ENCODE measurements at places on chromosomes 11 and 22.

DNA sequence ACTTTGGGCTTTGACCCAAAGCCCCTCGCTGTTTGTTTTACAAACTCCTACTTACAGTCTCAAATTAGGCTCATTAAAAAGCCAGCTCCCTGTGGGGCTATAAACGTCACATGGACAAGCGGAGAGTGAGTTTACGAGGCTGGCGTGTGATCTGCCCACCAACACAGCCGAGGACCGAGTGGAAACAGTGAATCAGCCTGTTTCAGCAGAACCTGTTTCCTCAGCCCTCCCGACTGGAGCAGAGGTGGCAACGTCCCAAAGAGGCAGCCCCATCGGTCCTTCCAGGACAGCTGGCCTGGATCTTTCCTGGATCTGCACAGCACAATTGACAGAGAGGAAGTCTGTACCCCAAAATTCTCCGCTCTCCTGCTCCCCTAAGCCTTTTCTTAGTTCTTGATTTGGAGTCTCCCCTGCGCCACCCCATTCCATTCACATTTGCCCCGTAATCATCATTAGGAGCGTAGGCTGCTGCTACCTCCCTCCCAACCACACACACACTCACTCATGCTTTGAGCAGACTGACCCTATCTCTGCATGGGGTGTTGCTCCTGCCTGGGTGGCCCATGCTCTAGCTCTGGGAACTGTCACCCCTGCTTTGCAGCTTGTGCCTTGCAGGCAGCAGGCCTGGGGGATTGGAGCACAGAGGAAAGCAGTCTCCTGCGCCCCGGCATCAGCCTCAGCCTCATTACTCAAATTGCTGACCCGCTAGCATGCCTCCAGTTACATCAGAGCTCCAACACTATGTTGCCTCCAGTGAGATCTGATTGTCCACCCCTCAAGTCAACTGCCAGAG is 117.8 kb downstream of the NAT10 start:
- no peak for DNase-seq

- no peak for DNase-seq
These were observed 66.4 kb upstream of the OLFML1 start for GRCh38 chr11:7418906-7419305.

GRCh38 chr11:30388957-30389356 is 66.1 kb downstream of the ARL14EP start:
- no peak for DNase-seq

DNA sequence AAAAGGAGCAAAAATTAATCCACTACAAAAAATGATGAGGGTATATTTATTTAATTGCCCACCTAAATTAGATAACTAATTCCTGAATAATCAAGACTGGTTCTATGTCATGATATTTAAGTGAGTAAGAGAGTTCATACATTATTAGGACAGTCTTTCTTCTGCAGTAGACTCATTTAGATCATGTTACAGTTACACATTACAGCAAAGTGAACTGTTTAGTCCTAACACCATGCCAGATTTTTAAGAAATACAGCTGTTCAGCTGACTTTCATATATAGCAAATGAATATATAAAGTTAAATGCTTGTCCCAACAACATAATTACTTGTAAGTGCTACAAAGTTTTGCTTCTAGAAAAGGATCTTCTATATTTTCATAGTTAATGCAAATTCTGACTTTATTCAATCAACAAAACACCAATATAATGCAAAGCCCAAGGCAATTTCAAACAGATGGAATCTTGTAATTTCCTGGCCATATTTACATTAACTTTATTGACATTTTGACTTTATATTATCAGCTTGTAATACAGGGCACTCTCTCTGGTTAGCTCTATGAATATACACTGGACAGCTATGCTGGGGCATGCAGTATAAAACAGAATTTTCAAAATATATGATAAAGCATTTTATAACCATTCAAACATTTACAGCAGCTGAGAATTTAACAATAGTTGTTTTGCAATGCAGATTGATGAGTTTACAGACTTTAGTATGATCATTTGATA is 45.7 kb upstream of the TP53AIP1 start:
- no peak for DNase-seq

GRCh38 chr11:77191429-77191822 is 63.4 kb downstream of the MYO7A start:
- no peak for DNase-seq

GRCh38 chr22:48236261-48236660 is 1473.8 kb downstream of the TBC1D22A start:
- DNase-seq = no peak

GRCh38 chr11:128684549-128685401 is 9.1 kb upstream of the FLI1 start:
- no peak for DNase-seq

GRCh38 chr11:46352063-46352841 is 5.0 kb downstream of the DGKZ start:
- no peak for DNase-seq

- DNase-seq = no peak
These were observed 125.5 kb downstream of the SIK3 start for GRCh38 chr11:116972691-116973090.

DNA sequence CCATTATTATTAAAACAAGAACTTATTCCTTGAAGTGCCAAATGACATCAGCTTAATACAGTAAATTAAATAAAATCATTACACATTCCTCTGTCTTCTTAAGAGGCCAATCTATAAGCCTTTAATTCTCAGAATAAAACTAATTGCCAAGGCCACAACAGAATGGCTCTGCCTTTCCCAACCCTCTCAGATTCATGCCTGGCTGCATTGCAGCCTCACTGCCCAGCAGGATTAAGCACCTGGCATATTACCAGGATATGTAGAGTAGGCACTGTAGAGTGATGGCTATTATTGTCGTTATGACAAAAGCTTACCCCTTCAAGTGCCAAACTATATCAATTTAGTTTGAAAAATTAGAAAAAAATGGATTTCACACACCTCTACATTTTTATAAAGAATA is 9.4 kb upstream of the CALCA start:
- no peak for DNase-seq

GRCh38 chr11:119533921-119534736 is 111.2 kb upstream of the THY1 start:
- no peak for DNase-seq

- DNase-seq = no peak
These were observed 8.3 kb downstream of the WT1 start for GRCh38 chr11:32426819-32427615.

- DNase-seq = no peak
These were observed 14.1 kb downstream of the H19 start for GRCh38 chr11:1983601-1983961.

GRCh38 chr11:73862986-73863385 is 13.7 kb downstream of the COA4 start:
- DNase-seq = no peak

DNA sequence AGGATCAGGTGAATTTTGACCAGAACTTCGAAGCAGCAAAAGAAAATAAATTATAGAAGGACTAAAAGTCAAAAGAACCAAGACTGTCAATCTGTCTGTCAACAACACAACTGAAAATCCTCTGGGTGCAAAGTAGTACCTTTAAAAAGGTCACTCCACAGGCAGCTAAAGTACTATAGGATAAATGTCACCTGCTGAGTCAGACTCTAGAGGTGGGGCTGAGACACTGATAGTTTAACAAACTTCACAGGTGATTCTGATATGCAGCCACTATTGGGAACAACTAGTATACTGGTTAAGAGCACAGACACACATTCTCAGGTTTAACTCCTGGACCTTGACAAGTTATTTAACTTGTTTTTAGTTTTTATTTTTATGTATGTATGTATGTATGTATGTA is 107.3 kb downstream of the FCHSD2 start:
- no peak for DNase-seq

DNA sequence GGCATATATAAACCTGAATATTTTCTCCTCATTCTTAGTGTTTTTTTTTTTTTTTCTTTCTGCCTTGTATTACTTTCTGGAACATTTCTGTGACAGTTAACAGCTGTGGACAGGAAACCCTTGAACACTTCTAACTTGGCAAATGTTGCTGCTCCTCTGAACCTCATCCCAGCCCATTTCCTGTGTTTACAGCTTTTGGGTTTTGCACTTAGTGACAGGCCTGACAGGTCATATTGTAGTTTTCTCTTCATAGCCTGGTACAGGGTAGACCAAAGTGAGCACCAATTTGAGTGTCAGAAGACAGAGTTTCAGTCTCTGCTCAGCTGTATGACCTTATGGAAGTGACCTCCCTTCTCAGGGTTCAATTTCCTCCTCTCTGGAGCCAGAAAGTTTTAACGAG is 91.6 kb downstream of the STIM1 start:
- DNase-seq = no peak

- no peak for DNase-seq
These were observed 138.3 kb downstream of the CADM1 start for GRCh38 chr11:115365907-115366306.

- DNase-seq = no peak
These were observed 500.8 kb downstream of the INSC start for GRCh38 chr11:15615398-15616096.

DNA sequence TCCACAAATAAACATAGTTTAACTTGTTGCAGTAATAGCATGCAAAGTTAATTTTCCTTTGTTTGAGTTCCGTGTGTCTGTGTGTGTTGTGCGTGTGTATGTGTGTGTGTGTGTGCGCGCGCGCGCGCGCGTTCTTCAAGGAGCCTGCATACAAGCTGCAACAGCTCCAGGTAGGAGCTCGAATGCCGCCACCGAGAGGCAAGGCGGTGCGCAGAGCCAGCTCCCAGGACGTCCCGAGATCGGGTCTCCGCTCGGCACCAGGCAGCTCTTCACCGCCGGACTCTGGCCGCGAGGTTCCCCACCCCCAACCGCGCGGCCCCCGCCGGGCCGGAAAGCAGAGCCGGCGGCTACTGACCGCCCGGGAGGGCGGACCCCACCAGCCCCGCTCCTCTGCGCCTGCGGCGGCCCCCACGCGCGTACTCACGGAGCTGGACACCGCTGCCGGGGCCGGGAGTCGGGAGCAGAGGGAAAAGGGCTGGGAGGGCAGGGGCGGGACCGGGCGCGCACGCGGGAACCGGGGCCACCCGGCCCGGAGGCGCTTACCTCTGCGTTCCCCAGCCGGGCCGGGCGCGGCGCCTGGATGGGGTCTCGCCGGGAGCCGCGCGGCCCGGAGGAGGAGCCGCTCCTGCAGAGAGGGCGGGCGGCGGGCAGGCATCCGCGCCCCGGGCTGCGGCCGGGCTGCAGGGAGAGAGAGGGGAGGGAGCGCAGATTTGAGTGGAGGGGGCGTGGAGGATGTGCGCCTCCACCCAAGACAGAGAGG is 40.4 kb upstream of the AKIP1 start:
- no peak for DNase-seq

DNA sequence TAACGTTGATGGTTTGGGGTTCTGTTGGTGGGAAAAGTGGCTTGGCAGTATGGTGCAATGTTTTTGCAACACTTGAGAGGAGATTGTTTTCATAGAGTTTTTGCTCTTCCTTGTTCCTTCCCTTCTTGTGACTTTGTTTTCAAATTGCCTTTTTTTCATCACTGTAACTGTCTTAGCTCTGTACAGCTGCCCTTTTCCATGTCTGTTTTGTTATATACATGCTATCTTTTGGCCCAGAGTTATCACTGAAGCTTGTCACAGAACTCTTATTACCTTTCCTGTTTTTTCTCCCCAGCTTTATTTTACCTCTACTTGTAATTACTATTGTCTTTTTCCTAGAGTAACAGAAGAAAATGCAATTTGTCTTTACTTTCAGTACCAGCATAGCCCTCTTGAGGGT is 154.1 kb downstream of the DDX10 start:
- no peak for DNase-seq

DNA sequence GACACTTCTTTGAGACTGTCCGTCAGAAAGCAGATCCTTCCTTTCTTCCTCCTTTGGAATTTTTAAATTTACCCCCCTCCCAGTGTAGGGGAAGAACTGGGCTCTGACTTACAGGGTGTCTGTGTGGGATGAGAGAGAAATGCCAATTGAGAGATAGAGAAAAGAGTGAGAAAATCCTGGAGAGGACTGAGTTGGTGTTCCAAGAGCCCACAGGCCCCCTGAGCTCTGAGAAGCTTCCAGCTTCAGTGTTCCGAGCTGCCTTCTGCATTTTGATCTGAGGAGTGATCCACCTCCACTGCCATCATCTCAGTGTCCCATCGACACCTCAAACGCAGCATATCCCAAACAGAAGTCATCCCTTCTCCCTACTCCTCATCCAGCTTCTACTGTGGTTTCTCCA is 70.7 kb upstream of the GRK3 start:
- DNase-seq = no peak

DNA sequence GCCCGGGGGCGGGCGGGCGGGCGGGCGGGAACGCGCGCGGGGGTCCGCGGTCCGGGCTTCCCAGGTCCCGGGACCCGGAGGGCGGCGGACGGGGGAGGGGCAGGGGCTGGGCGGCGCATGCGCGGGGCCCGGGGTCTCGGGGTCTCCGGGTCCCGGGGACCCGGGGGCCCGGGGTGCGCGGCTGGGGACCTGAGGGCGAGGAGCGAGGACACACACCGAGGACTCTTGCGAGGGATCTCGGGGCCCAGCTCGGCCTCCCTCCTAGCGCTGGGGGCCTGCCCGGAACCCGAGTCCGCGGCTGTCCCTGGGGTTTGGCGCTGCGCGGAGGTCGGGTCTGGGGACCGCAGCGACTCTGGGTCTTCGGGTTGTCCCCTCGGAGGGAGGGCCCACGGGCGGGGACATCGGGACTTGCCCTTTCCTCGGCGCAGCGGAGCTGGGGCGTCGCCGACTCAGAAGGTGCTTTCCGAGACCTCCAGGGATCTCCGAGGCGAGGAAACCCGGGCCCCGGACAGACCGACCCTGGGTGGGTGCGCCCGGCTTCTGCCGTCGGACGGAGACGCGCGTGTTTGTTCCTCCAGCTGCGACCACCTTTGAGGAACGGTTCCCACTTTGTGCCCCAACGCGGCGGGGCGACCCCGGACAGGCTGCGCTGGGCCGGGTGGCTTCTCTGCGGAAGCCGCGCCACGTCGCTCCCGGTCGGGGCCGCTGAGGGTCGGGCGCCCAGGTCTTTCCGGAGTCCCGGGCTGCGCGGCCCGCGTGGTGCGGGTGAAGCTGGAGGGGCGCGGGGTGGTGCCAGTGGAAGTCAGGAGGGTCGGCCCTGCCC is 540 bp downstream of the PPARA start:
- no peak for DNase-seq

- no peak for DNase-seq
These were observed 452.3 kb downstream of the RAB38 start for GRCh38 chr11:87722756-87723565.

- no peak for DNase-seq
These were observed 375.3 kb downstream of the LUZP2 start for GRCh38 chr11:24872186-24872585.

GRCh38 chr11:110086892-110087309 is 6.3 kb upstream of the ZC3H12C start:
- no peak for DNase-seq

DNA sequence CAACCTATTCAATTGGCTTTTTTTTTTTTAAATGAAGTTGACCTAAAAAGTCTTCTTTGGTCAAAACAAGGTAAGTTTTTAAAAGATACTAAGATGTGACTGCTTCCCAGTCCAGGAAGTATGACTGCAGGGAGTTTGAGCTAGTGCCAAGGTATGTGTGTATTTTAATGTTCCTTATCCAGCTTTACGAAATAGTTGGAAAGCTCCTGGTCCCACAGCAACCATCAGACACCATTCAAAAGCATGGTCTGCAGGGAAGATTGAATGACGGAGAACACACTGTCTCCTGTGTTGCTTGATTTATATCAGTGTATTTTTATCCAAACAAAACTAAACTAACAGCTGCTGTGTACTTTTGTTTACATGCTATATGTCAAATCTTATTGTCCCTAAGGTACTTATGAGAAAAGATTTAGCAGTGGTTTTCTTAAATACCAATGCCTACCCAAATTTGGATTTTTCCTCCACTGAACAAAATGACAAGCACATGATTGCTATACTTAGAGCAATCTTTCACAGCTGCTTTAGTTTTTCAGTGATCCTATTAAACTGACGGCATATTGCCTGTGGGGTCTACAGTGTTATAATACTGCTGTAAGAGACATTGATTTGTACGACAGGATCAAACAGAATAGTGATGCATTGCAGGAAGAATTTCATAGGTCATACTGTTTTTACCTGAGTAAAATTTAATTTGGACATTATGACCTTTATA is 122.9 kb downstream of the DCDC1 start:
- DNase-seq = no peak

Measured in cortex of kidney (tissue), 1 donor.